ENCODE measurements at places on chromosomes 4 and X. TPM values are rescaled to one million over a fixed set of nuclear protein-coding genes. Genes with fewer than 3 reads are reported as not detected.

DCAF4L1 gene
- polyA plus RNA-seq, result not detected

MXRA5 gene
- polyA plus RNA-seq, result not detected

TXK gene
- 70.0 TPM for polyA plus RNA-seq

RGN gene
- polyA plus RNA-seq, result not detected

SLC16A2 gene
- polyA plus RNA-seq, result 0.24 TPM

TMSB15C gene
- polyA plus RNA-seq, result 0.93 TPM

TRPC5OS gene
- polyA plus RNA-seq, result not detected

DNA sequence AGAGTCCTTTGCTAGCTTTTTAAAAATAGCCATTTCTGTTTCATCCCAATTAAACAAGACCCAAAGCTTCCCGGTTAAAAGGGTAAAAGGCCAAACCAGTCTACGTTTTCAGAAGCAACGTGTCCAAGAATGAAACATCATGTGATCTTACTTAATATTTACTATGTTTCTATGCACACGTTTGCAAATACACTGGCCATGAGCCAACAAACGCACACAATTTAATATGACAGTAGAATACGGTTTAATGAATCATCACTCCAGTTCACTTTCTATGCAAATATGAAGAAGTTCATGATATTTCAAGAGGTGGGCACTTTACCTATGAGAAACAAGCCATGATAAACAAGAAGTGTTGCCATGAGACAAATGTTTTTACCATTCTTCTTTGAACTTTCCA lies 4.3 kb downstream of the NR0B1 start:
- H3K4me1 ChIP-seq, result no peaks in the 10 kb centered on the region
- no peak for DNase-seq
- no peak overlapping the region for H3K27ac ChIP-seq
- H3K36me3 ChIP-seq, result no peaks in the 10 kb centered on the region

GRCh38 chr4:17220816-17221215 lies 291.1 kb downstream of the QDPR start:
- no peaks in the 10 kb centered on the region for H3K36me3 ChIP-seq
- H3K4me1 ChIP-seq, result no peaks in the 10 kb centered on the region
- H3K27me3 ChIP-seq, result no peaks in the 10 kb centered on the region
- DNase-seq, result no peak
- no peak overlapping the region for H3K27ac ChIP-seq

- no peak for DNase-seq
- H3K4me1 ChIP-seq, result peaks cover 6% of the 10 kb centered on the region
- no peaks in the 10 kb centered on the region for H3K36me3 ChIP-seq
Observed at GRCh38 chrX:106649523-106650428, 38.0 kb downstream of the RADX start.

GRCh38 chrX:111372086-111372485 lies 39.9 kb downstream of the DCX start:
- no peak overlapping the region for H3K4me3 ChIP-seq
- H3K36me3 ChIP-seq, result no peaks in the 10 kb centered on the region
- no peaks in the 10 kb centered on the region for H3K27me3 ChIP-seq
- no peaks in the 10 kb centered on the region for H3K4me1 ChIP-seq

GRCh38 chrX:119062750-119063374 lies 9.9 kb upstream of the CT47C1 start:
- H3K36me3 ChIP-seq, result no peaks in the 10 kb centered on the region
- DNase-seq, result no peak
- H3K4me1 ChIP-seq, result no peaks in the 10 kb centered on the region
- H3K27ac ChIP-seq, result no peak overlapping the region
- H3K27me3 ChIP-seq, result no peaks in the 10 kb centered on the region
- no peak overlapping the region for H3K4me3 ChIP-seq

- DNase-seq, result no peak
- H3K4me3 ChIP-seq, result no peak overlapping the region
- H3K4me1 ChIP-seq, result no peaks in the 10 kb centered on the region
- no peaks in the 10 kb centered on the region for H3K27me3 ChIP-seq
Observed at GRCh38 chr4:21507439-21507838, 441.1 kb downstream of the KCNIP4 start.

GRCh38 chr4:53547983-53548382 lies 43.3 kb downstream of the LNX1 start:
- H3K4me1 ChIP-seq, result no peaks in the 10 kb centered on the region
- H3K36me3 ChIP-seq, result no peaks in the 10 kb centered on the region
- H3K27me3 ChIP-seq, result no peaks in the 10 kb centered on the region
- no peak overlapping the region for H3K4me3 ChIP-seq
- no peak for DNase-seq
- no peak overlapping the region for H3K27ac ChIP-seq

DNA sequence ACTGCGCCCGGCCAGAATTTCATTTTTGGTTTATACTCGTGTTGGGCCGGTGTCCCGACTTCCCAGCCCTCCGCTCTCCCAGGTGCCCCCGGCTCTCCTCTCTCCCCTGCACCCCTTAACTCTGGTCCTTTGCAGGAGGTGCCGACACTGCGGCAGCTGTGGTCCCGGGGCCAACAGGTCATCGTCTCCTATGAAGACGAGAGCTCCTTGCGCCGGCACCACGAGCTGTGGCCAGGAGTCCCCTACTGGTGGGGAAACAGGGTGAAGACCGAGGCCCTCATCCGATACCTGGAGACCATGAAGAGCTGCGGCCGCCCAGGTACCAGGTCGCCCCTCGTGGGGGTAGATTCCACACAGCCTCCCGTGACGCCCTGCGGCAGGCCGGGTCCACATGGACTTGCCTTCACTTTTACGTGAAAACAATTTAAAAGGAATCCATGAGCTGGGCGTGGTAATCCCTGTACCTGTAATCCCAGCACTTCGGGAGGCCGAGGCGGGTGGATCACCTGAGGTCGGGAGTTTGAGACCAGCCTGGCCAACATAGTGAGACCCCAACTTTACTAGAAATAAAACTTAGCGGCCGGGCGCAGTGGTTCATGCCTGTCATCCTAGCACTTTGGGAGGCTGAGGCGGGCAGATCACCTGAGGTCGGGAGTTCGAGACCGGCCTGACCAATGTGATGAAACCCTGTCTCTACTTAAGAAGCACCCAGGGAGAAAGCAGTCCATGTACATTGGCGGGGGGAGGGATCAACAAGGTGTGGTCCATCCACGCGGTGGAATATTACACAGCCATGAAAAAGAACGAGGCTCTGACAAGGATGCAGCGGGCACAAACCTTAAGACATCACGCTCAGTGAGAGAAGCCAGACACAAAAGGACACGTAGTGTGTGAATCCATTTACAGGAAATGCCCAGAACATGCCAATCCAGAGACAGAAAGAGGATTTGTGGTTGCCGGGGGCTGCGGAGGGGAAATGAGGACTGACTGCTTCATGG lies 12.0 kb downstream of the PLCXD1 start:
- no peak overlapping the region for H3K4me3 ChIP-seq
- no peaks in the 10 kb centered on the region for H3K4me1 ChIP-seq
- DNase-seq, result no peak
- no peak overlapping the region for H3K27ac ChIP-seq

- no peak for DNase-seq
- no peaks in the 10 kb centered on the region for H3K36me3 ChIP-seq
- H3K27me3 ChIP-seq, result no peaks in the 10 kb centered on the region
- no peak overlapping the region for H3K4me3 ChIP-seq
- H3K27ac ChIP-seq, result no peak overlapping the region
Observed at GRCh38 chr4:54547299-54548097, 110.3 kb upstream of the KIT start.

- DNase-seq, result no peak
- H3K4me1 ChIP-seq, result no peaks in the 10 kb centered on the region
- no peaks in the 10 kb centered on the region for H3K36me3 ChIP-seq
- H3K27ac ChIP-seq, result peak overlapping the region; percentile 6
- no peaks in the 10 kb centered on the region for H3K27me3 ChIP-seq
Observed at GRCh38 chr4:154877110-154877760, 96.2 kb downstream of the RBM46 start.

DNA sequence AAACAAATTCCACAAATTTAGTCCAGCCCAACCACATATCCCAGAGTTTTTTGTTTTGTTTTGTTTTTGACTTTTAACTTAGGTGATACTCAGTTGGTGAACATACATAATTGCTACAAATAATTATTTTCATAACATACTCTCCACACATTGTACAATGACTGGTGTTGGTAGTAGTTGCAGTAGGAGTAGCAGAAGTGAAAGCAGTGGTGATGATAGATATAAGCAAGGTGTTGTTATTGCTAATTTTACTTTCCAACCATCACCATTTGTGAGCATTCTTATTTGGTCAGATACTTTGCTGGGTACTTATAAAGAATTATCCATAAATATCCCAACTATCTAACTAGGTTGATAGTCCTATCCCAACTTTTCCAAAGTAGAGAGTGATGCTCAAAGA lies 47.3 kb downstream of the ARHGAP24 start:
- H3K27ac ChIP-seq, result no peak overlapping the region
- H3K36me3 ChIP-seq, result no peaks in the 10 kb centered on the region
- H3K4me1 ChIP-seq, result no peaks in the 10 kb centered on the region
- DNase-seq, result no peak
- no peak overlapping the region for H3K4me3 ChIP-seq
- no peaks in the 10 kb centered on the region for H3K27me3 ChIP-seq

GRCh38 chr4:175460414-175460813 lies 351.6 kb downstream of the GPM6A start:
- H3K27me3 ChIP-seq, result no peaks in the 10 kb centered on the region
- no peaks in the 10 kb centered on the region for H3K4me1 ChIP-seq
- no peak overlapping the region for H3K27ac ChIP-seq
- no peak for DNase-seq
- no peak overlapping the region for H3K4me3 ChIP-seq
- H3K36me3 ChIP-seq, result no peaks in the 10 kb centered on the region

DNA sequence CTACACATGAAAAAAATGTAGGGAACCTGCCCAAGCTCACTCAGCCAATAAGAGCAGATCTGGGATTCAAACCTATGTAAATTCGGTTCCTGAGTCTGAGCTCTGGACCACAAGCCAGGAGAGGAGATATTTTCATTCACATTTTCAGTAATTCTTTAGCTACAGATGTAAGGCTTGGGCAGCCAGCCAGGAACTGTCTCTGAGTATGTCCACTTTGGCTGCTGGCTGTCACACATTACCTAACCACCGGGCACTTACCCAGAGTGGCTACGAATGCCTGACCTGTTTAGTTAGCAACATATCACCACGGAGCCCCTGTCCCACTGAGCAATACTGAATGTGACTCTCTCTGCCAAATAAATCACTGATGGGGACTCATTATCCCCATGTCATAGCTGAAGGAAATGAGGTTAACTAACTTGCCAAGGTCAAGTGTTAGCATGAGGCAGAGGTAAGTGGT lies 15.3 kb downstream of the USP46 start:
- DNase-seq, result no peak
- H3K27me3 ChIP-seq, result no peaks in the 10 kb centered on the region
- H3K4me1 ChIP-seq, result no peaks in the 10 kb centered on the region
- H3K27ac ChIP-seq, result no peak overlapping the region
- no peak overlapping the region for H3K4me3 ChIP-seq

DNA sequence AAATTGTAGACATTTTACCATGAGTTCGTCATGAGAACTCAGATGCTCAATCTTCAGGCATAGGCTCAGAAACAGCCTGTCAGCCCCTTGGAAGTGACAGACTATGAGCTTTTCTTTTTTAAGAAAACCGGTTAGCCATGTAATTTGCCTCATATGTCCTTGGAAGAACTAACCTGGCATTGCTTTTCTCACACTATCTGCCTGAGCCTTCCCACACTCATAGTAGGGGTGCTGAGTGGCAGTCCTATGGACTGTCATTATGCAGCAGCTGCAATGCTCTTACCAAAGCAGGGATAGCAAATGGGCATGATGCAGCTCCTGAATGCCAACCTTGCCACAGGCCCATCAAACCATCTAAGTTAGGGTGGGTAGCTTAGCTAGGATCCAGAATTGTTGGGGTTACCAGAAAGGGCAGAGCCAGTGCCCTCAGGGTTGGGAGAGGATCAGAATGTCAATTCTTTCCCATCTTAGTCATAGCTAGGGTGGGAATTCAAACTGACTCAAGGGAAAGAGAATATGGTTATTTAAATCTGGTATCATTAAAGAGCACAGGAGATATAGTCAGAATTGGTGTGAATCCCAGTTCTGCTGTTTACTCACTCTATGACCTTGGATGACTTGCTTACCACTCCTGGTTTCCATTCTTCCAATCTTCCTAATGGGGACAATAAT lies 230.6 kb upstream of the CPEB2 start:
- no peak for DNase-seq
- no peak overlapping the region for H3K27ac ChIP-seq
- no peaks in the 10 kb centered on the region for H3K4me1 ChIP-seq
- no peak overlapping the region for H3K4me3 ChIP-seq

- DNase-seq, result no peak
- H3K4me1 ChIP-seq, result no peaks in the 10 kb centered on the region
- H3K4me3 ChIP-seq, result no peak overlapping the region
- no peak overlapping the region for H3K27ac ChIP-seq
Observed at GRCh38 chrX:121221322-121221977, 174.0 kb downstream of the GLUD2 start.

DNA sequence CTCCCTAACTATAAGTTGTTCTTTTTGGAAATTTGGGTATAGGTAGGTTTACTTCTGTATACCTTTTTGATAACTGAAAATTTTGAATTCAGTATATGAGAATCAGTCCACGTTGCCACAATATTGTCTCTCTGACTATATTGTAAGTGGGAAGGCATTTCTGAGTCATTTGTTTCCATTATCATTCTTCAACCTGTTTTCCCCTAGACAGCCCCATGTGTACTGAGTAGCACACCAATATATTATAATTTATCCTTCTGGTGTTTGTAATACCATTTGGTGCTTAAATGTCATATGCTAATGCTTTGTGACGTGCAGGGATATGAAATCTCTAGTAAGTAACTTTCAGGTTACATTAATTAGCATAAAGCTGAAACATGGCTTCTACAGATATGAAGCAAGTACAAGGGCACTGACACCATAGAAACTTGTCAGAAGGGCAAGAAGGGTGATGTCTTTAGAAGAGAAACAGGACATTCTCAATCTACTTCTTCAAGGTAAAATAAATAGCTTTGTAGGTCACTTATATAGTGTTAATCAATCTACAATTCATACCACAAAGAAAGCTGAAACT lies 27.7 kb downstream of the PAK3 start:
- no peak overlapping the region for H3K27ac ChIP-seq
- H3K36me3 ChIP-seq, result no peaks in the 10 kb centered on the region
- H3K4me3 ChIP-seq, result no peak overlapping the region

DNA sequence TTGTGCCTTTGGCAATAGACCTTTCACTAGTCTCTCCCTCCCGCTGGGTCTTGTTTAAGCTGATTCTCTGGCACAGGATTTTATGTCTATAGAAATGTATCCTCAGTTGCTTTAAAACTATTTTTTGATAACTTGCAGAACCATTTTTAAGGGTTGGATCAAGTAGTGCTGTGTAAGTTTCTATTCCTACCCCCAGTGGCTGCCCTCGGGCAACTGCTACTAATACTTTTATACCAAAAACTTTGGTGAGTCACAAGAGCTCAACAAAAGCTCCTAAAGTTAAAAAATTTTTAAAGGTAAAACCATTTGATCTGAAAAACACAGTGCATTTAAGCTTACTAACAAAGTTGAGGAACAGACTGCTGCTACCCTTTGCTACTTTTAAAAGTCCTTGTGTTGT lies 1460.6 kb upstream of the PCDH7 start:
- no peaks in the 10 kb centered on the region for H3K27me3 ChIP-seq
- H3K27ac ChIP-seq, result no peak overlapping the region
- H3K4me3 ChIP-seq, result no peak overlapping the region
- no peaks in the 10 kb centered on the region for H3K4me1 ChIP-seq
- no peaks in the 10 kb centered on the region for H3K36me3 ChIP-seq

GRCh38 chr4:163395055-163395454 lies 51.4 kb downstream of the NPY5R start:
- DNase-seq, result no peak
- no peak overlapping the region for H3K27ac ChIP-seq
- H3K4me3 ChIP-seq, result no peak overlapping the region
- H3K27me3 ChIP-seq, result no peaks in the 10 kb centered on the region
- H3K36me3 ChIP-seq, result no peaks in the 10 kb centered on the region
- no peaks in the 10 kb centered on the region for H3K4me1 ChIP-seq

Data from CD8-positive, alpha-beta memory T cell (primary cell).